ENCODE measurements at places on chromosomes 13 and 19. TPM values are rescaled to one million over a fixed set of nuclear protein-coding genes. Genes with fewer than 3 reads are reported as not detected.

DNA sequence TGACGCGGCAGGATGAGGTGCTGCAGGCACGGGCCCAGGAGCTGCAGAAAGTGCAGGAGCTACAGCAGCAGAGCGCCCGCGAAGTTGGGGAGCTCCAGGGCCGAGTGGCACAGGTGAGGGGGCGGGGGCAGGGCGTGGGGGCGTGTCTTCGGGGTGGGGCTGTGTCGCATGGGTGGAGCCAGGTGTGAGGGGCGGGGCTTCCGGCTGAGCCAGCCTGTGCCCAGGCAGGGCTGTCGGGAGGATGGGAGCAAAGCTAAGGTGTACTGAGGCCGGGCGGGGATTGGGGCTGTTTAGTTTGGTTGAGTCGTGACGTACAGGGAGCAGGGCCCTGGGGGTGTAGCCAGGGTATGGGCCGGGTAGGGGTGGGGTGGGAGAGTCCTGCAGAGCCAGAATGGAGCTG lies 62.3 kb downstream of the KCNC3 start:
- H3K27ac ChIP-seq, result no peak overlapping the region
- no peak for DNase-seq
- H3K27me3 ChIP-seq, result peaks cover 3% of the 10 kb centered on the region
- H3K4me1 ChIP-seq, result no peaks in the 10 kb centered on the region

GRCh38 chr13:111666164-111666776 lies 345.8 kb downstream of the TEX29 start:
- no peak for DNase-seq
- H3K4me1 ChIP-seq, result peaks cover 7% of the 10 kb centered on the region
- no peak overlapping the region for H3K27ac ChIP-seq
- no peaks in the 10 kb centered on the region for H3K27me3 ChIP-seq
- H3K36me3 ChIP-seq, result no peaks in the 10 kb centered on the region
- no peak overlapping the region for H3K4me3 ChIP-seq

GRCh38 chr19:1668486-1669270 lies 16.3 kb upstream of the TCF3 start:
- no peak for DNase-seq
- H3K27me3 ChIP-seq, result peaks cover 61% of the 10 kb centered on the region
- peaks cover 12% of the 10 kb centered on the region for H3K4me1 ChIP-seq
- no peak overlapping the region for H3K4me3 ChIP-seq
- peaks cover 2% of the 10 kb centered on the region for H3K36me3 ChIP-seq

DNA sequence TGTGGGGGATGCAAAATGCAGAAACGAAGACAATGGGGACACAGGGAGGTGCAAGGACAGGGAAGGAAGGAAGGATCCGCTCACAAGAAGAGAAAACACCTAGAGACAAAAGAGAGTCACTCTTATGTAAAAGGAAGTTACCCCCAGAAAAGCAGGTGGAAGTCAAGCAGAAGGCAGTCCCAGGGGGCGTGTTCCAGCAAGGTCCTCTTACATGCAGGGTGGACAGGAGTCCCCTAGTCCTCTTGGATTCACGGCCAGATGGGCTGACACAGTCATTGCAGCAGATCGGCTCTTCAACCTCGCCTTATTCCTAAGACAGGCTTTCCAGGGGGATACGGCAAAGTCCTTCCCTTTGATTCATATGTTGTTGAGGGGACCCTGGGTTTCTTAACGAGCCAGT lies 83.9 kb upstream of the SPATA13 start:
- no peak for DNase-seq
- H3K27me3 ChIP-seq, result no peaks in the 10 kb centered on the region
- peaks cover 61% of the 10 kb centered on the region for H3K4me1 ChIP-seq
- peak overlapping the region; percentile 13 for H3K4me3 ChIP-seq
- peak overlapping the region; percentile 76 for H3K27ac ChIP-seq
- H3K36me3 ChIP-seq, result no peaks in the 10 kb centered on the region

FAM216B gene
- not detected for total RNA-seq

- H3K4me3 ChIP-seq, result no peak overlapping the region
- H3K27ac ChIP-seq, result no peak overlapping the region
Measured at GRCh38 chr13:59706101-59706976, 457.4 kb downstream of the DIAPH3 start.

- H3K36me3 ChIP-seq, result no peaks in the 10 kb centered on the region
- H3K4me3 ChIP-seq, result no peak overlapping the region
- H3K4me1 ChIP-seq, result no peaks in the 10 kb centered on the region
Measured at GRCh38 chr19:32200312-32201038, 144.9 kb upstream of the ZNF507 start.

DNA sequence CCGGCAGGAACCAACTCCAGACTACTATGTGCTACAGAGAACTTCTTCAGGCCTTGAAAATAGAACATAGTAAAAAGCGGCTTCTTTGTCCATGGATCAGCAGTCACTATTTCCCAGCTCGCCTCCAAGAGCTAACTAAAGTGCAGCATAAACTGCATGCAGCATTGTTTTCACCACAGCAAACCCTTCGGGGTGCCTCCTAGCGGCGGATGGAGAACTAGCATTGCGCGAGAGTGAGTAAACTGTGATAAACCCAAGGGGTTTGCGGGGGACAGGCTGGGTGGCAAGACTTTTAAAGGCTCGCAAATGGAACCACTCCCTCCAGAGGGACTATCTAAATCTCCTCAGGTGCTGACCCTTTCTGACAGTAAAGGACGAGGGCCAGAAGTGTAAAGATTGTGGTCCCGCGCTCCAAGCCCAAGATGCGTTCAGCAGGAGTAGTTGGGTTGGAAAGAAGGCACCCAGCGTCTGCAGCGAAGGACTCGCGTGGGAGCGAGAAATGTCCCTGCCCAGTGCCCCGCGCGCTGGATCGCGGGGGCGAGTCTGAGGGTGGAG lies 21.5 kb upstream of the SGCG start:
- peak overlapping the region; percentile 93 for H3K4me3 ChIP-seq
- H3K4me1 ChIP-seq, result peaks cover 10% of the 10 kb centered on the region
- no peak overlapping the region for H3K27ac ChIP-seq
- DNase-seq, result peak; percentile 69

- H3K27ac ChIP-seq, result no peak overlapping the region
- no peak for DNase-seq
- no peaks in the 10 kb centered on the region for H3K27me3 ChIP-seq
Measured at GRCh38 chr13:49604570-49604969, 19.2 kb upstream of the RCBTB1 start.
